ENCODE measurements at places on chromosomes 1 and 21.

- DNase-seq: peak; percentile 37
These were observed at the start of gene ADORA1 for GRCh38 chr1:203127666-203128430. ADORA1 (plus strand) TSS chr1:203127726; CDS start chr1:203128842, 1,116 bp downstream.

DNA sequence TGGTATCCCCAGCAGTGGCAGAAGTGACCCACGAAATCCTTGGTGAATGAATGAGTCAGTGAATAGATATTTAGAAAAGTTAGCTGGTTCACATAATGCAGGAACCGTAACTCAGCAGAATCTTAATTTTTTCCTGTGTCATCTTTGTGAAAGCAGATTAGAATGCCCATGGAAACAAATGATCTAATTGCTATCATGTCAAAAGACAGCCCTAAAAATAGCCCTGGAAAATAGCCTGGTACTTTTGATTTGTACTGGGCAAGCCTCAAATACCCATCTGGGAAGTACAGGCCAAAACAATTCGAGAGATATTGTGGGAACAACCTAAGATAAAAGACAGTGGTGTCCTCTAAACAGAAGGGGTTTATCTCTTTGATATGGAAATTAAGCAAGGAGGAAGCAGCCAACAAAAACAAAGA lies 21.1 kb downstream of the FYB2 start:
- DNase-seq: no peak

DNA sequence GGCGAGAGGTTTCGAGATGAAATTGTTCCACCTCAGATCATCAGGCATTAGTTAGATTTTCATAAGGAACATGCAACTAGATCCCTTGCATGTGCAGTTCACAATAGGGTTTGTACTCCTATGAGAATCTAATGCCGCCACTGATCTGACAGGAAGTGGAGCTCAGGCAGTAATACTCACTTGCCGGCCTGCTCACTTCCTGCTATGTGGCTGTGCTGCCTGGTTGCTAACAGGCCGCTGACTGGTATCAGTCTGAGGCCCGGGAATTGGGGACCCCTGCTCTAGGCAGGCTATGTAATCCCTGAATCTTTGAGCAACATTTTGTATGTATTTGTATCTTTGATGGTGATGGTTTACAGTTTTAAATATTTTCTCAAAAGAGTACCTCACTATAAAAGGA lies 32.5 kb downstream of the XKR8 start:
- no peak for DNase-seq

GRCh38 chr1:116504308-116505156 lies 66.3 kb downstream of the CD58 start:
- no peak for DNase-seq

DNA sequence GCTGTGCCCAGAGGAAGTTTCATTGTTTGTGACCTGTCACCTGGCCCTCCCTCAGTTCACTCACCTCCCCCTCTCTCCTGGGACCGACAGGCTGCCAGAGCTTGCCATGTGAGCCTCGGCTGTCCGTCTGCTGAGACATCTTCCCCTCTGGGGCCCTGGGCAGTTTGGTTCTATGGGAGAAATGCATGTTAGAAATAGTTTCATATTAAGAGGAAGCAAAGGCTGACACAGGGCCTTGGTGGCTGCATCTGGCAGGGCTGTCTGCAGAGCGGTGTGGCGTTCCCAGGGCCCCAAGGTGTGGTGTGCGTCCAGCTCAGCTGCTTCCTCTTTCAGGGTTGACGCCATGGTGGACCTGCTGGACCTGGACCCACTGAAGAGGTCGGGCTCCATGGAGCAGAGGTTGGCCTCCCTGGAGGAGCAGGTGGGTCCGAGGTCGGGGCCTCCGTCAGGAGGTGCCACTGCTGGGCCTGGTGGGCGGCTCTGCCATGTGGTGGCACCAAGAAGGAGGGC lies 31.9 kb upstream of the LRRC3 start:
- no peak for DNase-seq

GRCh38 chr1:197595304-197595904 lies 179.9 kb downstream of the DENND1B start:
- no peak for DNase-seq

DNA sequence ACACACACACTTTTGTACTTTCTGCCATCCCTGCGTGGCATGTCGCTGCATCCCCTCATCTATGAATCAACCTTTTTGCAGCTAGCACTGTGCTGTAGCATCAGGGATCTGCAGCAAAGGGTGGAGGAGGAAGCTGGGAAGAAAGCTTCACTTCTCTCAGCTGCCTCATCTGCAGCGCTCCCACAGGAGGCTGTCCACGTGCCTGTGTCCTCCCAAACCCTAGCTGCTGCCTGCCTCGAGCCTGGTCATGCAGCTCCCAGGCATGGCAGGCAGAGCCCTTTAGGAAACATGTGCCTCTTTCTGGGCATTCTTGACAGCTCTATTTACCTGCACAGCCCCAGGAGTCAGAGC lies 262.1 kb upstream of the SGIP1 start:
- DNase-seq: no peak

DNA sequence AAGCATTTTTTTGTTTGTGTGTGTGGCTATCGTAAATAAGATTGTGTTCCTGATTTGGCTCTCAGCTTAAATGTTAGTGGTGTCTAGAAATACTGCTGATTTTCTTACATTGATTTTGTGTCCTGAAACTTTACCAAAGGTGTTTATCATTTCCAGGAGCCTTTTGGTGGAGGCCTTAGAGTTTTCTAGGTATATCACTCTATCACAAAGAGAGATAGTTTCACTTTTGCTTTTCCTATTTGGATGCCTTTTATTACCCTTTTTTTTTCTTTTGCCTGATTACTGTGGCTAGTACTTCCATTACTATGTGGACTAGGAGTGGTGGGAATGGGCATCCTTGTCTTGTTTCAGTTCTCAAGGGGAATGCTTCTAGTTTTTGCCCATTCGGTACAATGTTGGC lies 109.6 kb downstream of the S1PR1 start:
- DNase-seq: no peak

DNA sequence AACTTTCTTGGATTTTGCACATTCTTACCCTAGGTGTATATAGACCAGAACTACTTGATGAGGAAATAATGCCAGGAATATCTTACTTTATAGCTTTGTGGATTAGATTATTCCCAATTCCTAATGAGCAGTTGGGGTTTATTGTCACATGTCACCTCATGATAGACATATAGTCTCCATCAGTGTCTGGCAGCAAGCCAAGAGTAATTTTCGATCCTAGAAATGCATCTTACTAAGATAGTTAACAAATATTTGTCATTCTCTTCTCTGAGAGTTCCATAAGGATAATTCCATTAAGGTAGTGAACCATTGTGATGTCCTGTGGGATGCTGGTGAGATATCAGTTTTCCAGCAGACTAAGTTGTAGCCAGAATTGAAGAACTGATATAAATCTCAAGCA lies 1282.9 kb upstream of the B3GALT2 start:
- DNase-seq: no peak

DNA sequence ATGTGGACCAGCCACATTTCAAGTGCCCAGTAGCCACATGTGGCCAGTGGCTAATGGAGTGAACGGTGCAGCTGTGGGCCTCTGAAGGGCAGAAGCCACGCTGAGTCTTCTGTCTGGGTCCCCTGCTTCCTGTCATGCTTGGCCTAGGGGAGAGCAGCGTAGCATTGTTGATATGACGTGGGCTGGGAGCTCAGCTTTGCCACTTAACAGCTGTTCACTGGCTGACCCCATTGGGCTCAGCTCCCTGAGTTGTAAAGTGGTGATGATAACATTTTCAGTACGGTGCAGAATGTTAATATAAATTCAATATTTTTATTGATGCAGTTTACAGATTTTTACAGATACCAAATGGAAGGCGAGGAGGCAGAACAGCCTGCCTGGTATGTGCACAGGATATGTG lies 4.5 kb downstream of the PODN start:
- no peak for DNase-seq

- no peak for DNase-seq
These were observed 64.3 kb upstream of the RAB3GAP2 start for GRCh38 chr1:220336391-220337031.

DNA sequence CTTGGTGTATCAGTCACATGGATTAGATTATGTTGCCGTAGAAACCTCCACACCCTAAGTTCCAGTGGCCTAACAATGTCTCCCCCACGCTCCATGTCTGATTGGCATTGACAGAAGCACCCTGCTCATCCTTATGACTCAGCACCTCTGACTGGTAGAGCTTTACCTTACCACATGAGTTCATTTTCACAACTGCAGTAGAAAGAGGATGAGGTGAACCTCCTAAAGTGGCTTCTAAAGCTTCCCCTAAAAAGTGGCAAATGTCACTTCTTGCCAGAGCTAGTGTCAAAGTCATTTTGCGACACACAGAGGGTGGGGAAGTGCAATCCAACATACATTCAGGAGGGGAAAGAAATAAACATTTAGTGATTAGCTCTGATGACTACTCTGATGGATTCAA lies 30.6 kb upstream of the LYPD8 start:
- no peak for DNase-seq

Measured in NCI-H1694 (cell line).